Stimulated activated CD4-positive, alpha-beta T cell treated with anti-CD3 and anti-CD28 coated beads, Interleukin-1b, Interleukin-23, amount 100 ng/mL, for 1 hour (primary cell): ENCODE measurements at places on chromosomes 4 and X.

- no peak for DNase-seq
Observed at GRCh38 chr4:76690011-76690905, 207.7 kb downstream of the SOWAHB start.

DNA sequence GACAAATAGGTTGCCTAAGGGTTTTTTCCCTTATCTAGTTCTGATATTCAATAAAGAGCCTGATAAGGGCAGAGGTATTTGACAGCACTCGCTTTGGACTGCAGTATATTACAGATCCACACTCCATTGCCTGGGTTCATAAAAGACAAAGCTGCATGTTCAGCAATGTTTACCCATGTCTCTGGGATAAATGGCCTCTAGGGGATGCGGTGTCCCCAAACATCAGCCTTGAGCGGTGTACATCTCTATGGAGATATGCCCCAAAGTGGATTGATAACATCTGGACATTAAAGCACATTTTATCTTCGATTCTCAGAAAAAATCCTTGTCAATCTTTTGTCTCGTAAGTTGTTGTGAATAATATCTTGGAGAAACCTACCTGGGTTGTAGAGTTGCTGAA, 660.8 kb upstream of the AADAT start:
- no peak for DNase-seq

DNA sequence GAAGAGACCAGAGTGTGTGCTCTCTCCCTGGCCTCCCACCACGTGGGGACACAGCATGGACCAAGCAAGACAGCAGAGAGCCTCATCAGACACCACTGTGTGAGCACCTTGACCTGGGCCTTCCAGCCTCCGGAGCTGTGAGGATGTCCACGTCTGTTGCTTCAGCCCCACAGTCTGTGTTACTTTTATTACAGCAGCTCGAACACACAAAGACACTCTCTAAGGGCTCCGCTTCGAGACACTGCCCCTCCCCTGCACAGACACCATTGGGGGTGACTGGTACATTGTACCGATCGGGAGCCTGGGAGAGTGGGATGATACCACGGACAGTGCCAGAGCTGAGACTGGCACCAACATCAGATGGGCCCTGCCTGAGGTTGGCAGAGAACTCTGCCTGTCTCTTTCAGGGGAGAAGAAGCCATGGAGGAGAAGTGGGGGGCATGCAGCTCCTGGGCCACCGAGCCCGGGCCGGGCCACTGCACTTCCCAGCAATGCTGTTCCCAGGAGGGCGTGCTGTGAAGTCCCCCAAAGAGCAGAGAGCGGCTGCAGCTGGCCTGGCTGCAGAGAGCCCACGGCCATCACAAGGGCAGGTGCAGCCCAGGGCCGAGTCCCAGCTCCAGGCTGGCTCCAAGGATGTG, 48.1 kb upstream of the HMX1 start:
- no peak for DNase-seq

- no peak for DNase-seq
Observed at GRCh38 chrX:43870758-43871419, 11.4 kb downstream of the MAOB start.

DNA sequence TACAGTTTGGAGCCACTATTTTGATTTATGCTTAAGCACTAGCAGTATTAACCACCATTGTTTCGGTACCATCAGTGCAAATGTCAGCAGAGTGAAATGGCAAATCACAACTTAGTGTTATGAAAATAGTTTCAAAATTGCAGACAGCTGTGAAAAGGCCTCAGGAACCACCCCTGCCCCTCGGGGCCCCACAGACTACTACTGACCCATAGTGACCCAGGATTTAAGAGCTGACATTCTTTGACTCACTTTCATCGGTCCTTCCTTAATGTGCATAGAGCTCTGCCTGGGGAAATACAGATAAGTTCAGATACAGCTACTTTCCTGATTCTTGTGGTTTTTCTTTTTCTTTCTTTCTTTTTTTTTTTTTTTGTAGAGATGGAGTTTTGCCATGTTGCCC, 3.3 kb upstream of the BBS7 start:
- DNase-seq = no peak
